Osteoblast (primary cell): ENCODE measurements at places on chromosomes 1 and 21. TPM values are rescaled to one million over a fixed set of nuclear protein-coding genes. Genes with fewer than 3 reads are reported as not detected.

GSTM1 gene
- total RNA-seq: not detected in 2 replicates

GRCh38 chr1:14921057-14921456 is 232.5 kb upstream of the TMEM51 start:
- H3K27me3 ChIP-seq: no peaks in the 10 kb centered on the region
- no peak overlapping the region for H3K27ac ChIP-seq
- no peak overlapping the region for H3K4me3 ChIP-seq
- no peaks in the 10 kb centered on the region for H3K36me3 ChIP-seq
- H3K4me1 ChIP-seq: peaks cover 8% of the 10 kb centered on the region
- DNase-seq: peak; percentile 58

TMEM9 gene
- total RNA-seq: 38.9 and 45.6 TPM in 2 replicates

OR2T5 gene
- total RNA-seq: not detected in 2 replicates

GRCh38 chr1:80211691-80212380 is 1205.3 kb upstream of the ADGRL4 start:
- H3K27ac ChIP-seq: no peak overlapping the region
- H3K36me3 ChIP-seq: no peaks in the 10 kb centered on the region
- H3K4me3 ChIP-seq: no peak overlapping the region
- no peak for DNase-seq
- H3K4me1 ChIP-seq: no peaks in the 10 kb centered on the region
- H3K27me3 ChIP-seq: no peaks in the 10 kb centered on the region

TNNT2 gene
- total RNA-seq: not detected in 2 replicates

AKR7A3 gene
- 0.72 and 1.2 TPM in 2 replicates for total RNA-seq

- H3K4me3 ChIP-seq: no peak overlapping the region
- peaks cover 4% of the 10 kb centered on the region for H3K4me1 ChIP-seq
- DNase-seq: no peak
- peaks cover 4% of the 10 kb centered on the region for H3K36me3 ChIP-seq
- H3K27me3 ChIP-seq: no peaks in the 10 kb centered on the region
- no peak overlapping the region for H3K27ac ChIP-seq
These were observed 811.4 kb downstream of the USP25 start for GRCh38 chr21:16540966-16541727.

PHGDH gene
- total RNA-seq: 184 and 189 TPM in 2 replicates
